ENCODE measurements at places on chromosomes 6 and 20.

GRCh38 chr20:45467861-45468260, 1.7 kb upstream of the WFDC2 start:
- DNase-seq: no peak

DNA sequence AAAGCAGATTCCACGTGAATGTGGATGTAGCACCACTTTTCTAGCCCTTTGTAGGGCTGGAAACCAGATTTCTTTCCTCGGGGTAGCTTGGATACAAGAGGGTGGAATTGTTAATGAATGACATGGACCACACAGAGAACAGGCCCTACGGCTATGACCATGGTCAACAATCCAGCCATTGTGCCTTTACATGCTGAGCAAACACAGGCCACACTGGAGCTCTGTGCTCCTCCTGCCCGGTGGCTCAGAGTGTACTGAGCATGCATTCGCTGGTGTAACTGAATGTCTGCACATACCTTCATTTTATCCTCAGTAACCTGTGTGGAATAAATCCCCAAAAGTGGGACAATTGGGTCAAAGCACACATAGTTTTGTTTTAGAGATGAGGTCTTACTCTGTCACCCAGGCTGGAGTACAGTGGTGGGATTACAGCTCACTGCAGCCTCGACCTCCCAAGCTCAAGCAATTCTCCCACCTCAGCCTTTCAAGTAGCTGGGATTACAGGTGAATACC, 32.8 kb downstream of the LRP11 start:
- no peak for DNase-seq

GRCh38 chr20:31858760-31859083, 11.6 kb downstream of the DUSP15 start:
- no peak for DNase-seq

DNA sequence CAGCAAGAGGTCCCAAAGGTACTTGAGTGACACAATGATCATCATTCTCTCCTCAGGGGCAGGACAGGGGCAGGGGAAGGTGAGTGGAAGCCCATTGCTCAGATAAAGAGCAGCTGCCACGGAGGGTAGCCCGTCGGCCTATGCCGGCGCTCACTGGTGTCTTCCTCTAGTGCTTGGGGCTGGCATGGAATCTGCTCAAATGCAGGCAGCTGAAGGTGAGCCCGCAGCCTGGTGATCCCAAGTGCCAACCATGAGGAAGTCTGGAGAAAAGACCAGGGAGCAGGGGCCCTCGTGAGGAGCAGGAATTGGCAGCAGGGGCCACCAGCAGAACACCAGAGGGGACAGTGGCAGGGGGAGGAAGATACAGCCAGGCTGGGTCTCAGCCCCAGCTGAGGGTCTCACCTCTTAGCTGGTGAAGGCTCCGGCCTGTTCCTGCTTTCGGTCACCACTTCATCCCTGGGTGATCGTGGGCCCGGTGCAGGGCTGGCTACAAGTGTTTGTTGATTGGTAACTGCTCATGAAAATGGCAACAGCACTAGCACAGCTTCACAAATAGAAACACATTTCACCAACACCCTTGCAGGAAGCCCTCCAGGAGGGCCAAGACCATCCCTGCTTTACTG, 24.7 kb downstream of the RBCK1 start:
- DNase-seq: no peak

- no peak for DNase-seq
Observed at GRCh38 chr6:148016013-148016412, 326.6 kb upstream of the SASH1 start.

Measured in CD4-positive, alpha-beta T cell treated with Interleukin-2 at 100 ng/mL for 4 hours (primary cell).